ENCODE measurements at places on chromosomes 2 and 18.

DNA sequence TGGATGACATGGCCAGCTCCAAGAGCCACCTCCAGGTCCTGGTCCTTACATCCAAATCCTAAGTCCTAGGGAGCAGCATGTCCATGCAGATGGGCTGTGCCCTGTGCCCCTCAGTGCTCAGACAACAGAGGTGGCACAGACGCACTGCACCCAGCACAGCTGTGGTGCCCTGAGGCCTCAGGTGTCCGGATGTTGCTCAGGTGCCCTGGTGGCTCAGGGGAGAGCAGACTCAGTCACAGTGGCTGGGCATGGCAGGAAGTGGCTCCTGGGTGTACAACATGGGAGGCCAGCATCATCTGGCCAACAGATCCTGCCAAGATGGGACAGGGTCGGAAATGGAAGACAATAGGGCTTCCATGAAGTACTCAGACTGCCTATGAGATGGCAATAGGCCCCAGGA lies 50.1 kb downstream of the TIMM21 start:
- no peak for DNase-seq

GRCh38 chr2:165193178-165193777 lies 10.6 kb downstream of the SCN3A start:
- DNase-seq, result no peak

DNA sequence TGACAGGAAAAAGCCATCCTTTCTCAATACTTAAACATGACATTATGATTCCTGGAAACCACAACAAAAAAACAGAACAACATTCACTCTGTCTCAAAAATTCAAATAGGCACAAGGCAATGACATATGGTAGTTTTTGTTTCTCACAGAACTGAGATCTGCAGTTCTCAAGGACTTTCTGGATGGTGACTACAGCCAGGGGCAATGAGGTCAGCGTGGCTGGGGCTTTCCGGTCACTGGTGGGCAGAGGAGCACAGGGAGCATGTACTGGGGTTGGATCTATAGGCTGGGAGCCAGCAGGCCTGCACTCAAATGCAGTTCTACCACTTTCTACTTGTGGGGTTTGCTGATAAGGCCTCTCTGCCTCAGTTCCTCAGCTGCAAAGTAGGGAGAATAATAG lies 72.0 kb downstream of the CTAGE1 start:
- DNase-seq, result no peak

- no peak for DNase-seq
These were observed 21.5 kb downstream of the KLF7 start for GRCh38 chr2:207144173-207144785.

GRCh38 chr18:75898651-75899050 lies 471.1 kb upstream of the SMIM21 start:
- DNase-seq, result no peak

DNA sequence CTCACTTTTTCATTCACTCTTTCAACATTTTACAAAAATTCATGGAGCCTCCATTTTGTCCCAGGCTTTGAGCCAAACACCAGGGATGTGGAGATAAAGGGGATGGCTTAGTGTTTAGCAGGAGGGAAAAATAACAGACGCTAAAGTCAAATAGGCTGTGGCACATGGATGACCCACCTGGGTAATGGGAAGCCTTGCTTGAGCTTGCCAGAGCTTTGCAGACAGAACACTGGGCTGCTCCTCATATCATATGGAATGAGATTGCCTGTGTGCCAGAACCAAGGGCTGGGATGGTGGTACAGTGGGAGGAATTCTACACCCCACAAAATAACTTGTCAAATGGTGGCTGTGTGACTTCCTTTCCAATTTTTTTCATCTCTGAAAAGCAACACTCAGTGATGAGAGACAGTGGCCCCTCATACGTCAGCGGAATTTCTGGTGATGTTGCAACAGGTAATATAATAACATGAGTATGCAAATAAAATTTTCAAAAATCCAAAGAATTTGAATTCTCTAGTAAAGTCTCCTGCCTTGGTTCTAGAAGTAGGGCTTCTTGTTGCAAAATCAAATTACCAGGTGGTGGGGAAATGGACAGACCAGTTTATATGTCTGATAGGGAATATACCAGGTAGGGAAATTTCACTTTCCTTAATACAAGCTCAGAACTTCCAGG lies 252.9 kb downstream of the CLIP4 start:
- no peak for DNase-seq

DNA sequence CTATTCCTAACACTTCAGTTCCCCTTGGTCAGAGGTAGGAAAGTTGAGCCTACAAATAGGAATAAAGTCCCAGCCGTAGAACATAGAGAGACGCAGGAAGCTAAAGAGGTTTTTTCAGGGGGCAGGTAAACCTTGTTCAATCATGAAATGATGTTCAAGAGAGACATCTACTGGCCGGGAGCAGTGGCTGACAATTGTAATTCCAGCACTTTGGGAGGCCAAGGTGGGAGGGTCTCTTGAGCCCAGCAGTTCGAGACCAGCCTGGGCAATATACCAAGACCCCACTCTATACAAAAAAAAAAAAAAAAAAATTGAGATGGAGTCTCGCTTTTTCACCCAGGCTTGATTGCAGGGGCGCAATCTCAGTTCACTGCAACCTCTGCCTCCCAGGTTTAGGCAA lies 66.7 kb upstream of the DNAJC10 start:
- DNase-seq, result no peak

- DNase-seq, result no peak
These were observed 95.2 kb upstream of the RAB6C start for GRCh38 chr2:129884221-129884786.

Data from CD4-positive, alpha-beta T cell treated with Interleukin-12 subunit alpha and Interleukin-12 subunit beta, for 1 hour (primary cell).